ENCODE measurements at places on chromosomes 5 and 9. TPM values are rescaled to one million over a fixed set of nuclear protein-coding genes. Genes with fewer than 3 reads are reported as not detected.
A peak's percentile ranks its signal among the peaks of the same experiment; 100 is the strongest.

NIM1K gene
- 0.79 TPM for total RNA-seq

DNA sequence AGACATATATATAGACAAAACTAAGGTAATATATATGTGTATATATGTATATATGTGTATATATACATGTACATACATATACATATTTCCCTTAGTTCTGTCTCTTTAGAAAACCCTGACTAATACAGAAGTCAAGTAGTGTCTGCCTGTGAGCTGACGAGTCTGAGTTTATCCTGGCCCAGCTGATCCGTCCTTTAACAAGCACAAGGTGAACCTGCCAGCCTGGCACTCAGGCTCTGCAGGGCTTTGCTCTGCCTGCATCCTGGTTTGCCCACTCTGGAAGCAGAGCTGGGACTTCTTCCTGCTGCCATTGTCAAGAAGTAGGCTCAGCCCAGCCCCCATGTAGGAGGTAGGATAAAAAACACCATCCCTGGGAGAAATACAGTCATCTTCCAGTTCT is 388.0 kb downstream of the ICE1 start:
- no peak overlapping the region for H3K27ac ChIP-seq
- H3K4me1 ChIP-seq, result no peaks in the 10 kb centered on the region
- no peak overlapping the region for H3K4me3 ChIP-seq
- no peaks in the 10 kb centered on the region for H3K27me3 ChIP-seq
- H3K36me3 ChIP-seq, result no peaks in the 10 kb centered on the region

DNA sequence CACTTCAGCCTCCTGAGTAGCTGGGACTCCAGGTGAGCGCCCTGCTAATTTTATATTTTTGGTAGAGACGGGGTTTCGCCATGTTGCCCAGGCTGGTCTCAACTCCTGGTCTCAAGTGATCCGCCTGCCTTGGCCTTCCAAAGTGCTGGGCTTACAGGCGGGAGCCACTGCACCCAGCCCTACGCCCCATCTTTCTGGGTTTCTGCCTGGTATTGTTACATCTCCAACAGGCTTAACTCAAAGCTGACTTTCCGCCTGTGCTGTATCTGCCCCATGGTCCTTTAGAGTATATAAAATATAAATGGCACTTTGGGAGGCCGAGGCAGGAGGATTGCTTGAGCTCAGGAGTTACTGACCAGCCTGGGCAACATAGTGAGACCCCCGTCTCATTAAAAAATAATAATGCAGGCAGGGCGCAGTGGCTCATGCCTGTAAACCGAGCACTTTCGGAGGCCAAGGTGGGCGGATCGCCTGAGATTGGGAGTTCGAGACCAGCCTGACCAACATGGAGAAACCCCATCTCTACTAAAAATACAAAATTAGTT is 36.5 kb upstream of the GLDC start:
- no peaks in the 10 kb centered on the region for H3K27me3 ChIP-seq
- no peak for DNase-seq
- peak overlapping the region; percentile 93 for H3K27ac ChIP-seq

DNA sequence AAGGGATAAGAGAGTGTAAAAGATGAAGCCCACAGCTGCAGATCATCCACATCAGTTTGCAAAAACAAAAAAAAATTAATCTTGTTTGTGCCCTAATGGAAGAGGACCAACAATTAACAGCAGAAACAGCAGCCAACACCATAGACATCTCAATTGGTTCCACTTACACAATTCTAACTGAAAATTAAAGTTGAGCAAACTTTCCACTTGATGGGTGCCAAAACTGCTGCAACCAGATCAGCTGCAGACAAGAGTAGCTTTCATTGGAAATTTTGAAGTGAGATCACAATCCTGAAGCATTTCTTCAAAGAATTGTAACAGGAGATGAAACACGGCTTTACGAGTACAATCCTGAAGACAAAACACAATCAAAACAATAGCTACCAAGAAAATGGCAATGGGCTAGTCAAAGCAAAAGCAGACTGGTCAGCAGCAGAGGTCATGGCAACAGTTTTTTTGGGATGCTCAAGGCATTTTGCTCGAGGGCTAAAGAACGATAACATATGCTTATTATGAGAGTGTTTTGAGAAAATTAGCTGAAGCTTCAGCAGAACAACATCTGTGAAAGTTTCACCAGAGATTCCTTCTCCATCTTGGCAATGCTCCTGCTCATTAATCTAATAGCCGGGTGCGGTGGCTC is 4.1 kb upstream of the RBM27 start:
- H3K27ac ChIP-seq, result no peak overlapping the region
- no peak for DNase-seq
- H3K36me3 ChIP-seq, result no peaks in the 10 kb centered on the region
- no peak overlapping the region for H3K4me3 ChIP-seq
- no peaks in the 10 kb centered on the region for H3K27me3 ChIP-seq
- H3K4me1 ChIP-seq, result peaks cover under 1% of the 10 kb centered on the region

MXD3 gene
- total RNA-seq, result 12.5 TPM

C9 gene
- total RNA-seq, result 0.74 TPM

DNA sequence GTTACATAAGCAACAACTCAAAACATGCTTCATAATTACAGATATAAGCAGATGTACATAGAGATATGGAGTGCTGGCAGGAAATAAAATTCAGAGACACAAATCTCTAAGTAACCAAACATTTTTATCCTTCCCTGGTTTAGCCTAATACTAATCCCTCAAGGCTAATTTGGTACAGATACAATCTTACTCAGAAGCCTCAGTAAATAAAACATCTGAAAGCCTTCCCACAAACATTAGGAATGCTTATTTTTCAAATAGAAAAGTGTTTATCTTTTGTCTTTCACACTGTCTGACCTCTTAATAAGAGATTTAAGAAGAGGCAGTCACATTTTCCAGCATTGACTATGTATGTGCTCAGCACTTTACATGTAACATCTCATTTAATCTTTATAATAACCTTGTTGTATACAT is 399.4 kb downstream of the ARRDC3 start:
- no peaks in the 10 kb centered on the region for H3K27me3 ChIP-seq
- H3K36me3 ChIP-seq, result no peaks in the 10 kb centered on the region
- H3K4me1 ChIP-seq, result no peaks in the 10 kb centered on the region
- no peak overlapping the region for H3K4me3 ChIP-seq
- no peak for DNase-seq

CAMK2A gene
- total RNA-seq, result 0.24 TPM

DNA sequence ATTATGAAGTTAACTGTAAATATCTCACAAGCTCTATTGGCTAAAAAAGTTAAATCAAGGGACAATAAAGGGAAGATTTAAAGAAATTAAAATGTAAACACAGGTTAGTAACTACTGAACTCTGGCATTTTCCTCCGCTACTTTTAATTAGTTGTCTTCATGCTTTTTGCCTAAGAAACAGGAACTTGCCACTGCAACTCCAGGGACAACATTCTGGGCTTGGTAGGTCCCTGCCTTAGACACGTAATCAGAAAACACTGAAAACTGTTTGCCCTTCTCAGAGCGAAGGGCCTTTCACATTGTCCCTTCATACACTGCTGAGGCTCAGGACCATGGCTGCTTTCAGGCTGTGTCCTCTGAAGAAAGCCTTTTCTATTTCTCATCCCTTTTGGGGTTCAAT is 118.7 kb downstream of the CCDC192 start:
- H3K36me3 ChIP-seq, result no peaks in the 10 kb centered on the region
- DNase-seq, result no peak
- no peak overlapping the region for H3K27ac ChIP-seq
- no peaks in the 10 kb centered on the region for H3K4me1 ChIP-seq
- no peaks in the 10 kb centered on the region for H3K27me3 ChIP-seq

DNA sequence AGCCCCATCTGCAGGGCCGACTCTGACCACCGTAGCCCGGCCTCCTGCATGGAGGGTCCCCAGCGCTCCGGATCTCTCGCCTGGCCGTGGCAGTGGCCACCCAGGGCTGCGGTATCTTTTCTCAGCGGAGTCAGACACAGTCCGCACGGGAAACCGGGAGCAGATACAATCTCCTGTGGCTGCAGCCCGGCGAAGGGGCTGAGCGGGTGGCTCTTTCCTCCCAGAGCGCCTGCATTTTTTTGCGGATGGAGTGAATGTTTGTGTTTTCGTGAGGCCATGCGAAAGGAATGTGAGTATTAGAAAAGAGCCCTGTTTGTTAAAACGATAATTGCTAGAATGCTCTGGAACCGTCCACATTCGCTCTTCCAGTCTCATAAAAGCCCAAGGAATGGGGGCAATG is 53.4 kb upstream of the PTCH1 start:
- no peak overlapping the region for H3K4me3 ChIP-seq
- no peaks in the 10 kb centered on the region for H3K36me3 ChIP-seq
- no peaks in the 10 kb centered on the region for H3K4me1 ChIP-seq
- no peak overlapping the region for H3K27ac ChIP-seq

PCDHGB7 gene
- total RNA-seq, result 15.3 TPM

DNA sequence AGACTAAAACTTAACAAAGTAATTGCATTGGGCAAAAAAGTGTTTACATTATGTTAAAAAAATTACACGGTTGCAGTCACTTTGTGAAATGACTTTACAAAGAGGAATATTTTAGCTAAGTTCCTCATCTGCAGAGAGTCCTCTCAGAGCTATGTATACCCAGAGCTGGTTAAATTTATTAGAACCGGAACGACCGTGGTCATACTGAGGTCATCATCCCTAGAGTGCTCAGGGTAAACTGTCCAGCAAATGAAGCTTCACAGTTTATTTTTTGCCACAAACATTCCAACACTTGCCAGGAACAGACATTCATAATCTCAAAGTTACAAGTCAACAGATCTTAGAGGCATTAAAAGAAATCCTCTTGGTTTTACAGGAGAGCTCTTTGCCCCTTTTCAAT is 897 bp downstream of the ROPN1L start:
- H3K27me3 ChIP-seq, result no peaks in the 10 kb centered on the region
- no peak overlapping the region for H3K27ac ChIP-seq
- peaks cover 9% of the 10 kb centered on the region for H3K4me1 ChIP-seq
- peak overlapping the region; percentile 61 for H3K4me3 ChIP-seq

DNA sequence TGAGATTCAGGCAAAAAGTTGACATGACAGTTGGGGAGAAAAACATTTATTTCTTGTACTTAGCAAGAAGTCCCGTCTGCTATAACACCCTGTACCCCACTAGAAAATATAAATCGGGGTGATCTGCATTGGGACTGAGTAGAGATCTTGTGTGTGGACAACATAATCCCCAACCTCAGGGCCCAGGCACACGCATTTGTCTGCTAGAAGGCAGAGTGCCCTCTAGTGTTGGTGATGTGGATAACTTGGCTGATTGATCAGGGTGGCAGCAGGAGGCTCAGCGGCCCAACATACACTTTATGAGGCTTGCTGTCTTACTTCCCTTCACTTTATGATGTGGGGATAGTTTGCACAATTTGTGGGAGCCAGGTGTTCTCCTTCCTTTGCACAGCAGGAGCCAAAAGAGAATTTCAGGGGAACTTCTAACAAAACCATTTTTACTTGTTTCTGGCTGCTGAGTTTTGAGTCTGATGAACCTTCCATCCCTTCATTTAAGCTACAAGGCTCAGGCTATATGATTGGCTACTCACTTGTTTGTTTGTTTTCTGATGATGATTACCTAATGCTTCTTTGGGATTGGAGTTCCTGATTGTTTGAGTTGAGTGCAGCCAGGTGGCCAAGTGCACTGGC is 263.2 kb downstream of the DMAC1 start:
- peak; percentile 78 for DNase-seq
- no peaks in the 10 kb centered on the region for H3K4me1 ChIP-seq
- no peaks in the 10 kb centered on the region for H3K27me3 ChIP-seq
- no peak overlapping the region for H3K27ac ChIP-seq
- H3K4me3 ChIP-seq, result no peak overlapping the region

DNA sequence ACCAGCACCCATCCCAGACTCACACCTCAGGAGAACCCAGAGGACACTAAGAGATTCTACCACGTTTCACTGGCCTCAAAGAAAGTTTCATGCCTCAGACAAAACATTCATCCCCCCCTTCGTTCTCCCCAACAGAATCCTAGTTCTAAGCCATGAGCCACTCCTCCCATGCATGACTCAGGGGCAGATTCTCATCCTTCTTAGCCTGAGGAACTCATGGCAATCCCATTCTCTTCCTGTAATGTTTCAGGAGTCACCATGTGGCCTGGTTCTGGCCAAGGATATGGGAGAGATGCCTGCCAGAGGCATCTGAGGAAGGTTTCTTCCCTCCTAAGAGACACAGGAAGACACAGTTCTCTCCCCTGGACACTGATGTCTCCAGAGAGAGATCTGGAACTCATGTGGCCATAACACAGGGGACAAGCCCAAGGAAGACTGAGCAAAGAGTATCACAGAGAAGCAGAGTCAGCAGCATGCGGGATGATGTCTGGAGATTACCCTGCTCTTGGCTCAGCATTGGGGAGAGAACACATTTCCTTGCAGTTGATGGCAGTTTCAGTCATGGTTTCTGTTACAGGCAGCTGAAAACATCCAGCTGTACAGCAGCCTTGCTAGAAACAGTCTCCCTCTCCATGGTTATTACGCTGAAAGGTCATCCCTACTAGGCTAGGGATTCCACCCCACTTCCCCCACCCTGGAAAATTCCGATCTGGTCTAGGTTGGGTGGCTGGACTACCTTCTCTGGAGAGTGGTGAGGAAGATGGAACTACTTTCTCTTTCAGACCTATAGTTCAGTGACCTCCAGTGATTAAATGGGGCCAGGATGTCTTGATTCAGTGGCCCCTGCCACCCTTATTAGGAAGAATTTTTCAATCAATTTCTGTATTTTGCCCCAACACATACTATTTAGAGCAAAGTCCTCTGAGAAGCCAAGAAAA is 115.4 kb downstream of the ZNF608 start:
- no peak overlapping the region for H3K27ac ChIP-seq
- no peaks in the 10 kb centered on the region for H3K4me1 ChIP-seq
- DNase-seq, result no peak
- H3K36me3 ChIP-seq, result no peaks in the 10 kb centered on the region

- no peak overlapping the region for H3K27ac ChIP-seq
- H3K4me3 ChIP-seq, result no peak overlapping the region
- no peaks in the 10 kb centered on the region for H3K4me1 ChIP-seq
- no peaks in the 10 kb centered on the region for H3K36me3 ChIP-seq
- no peak for DNase-seq
- no peaks in the 10 kb centered on the region for H3K27me3 ChIP-seq
Measured at GRCh38 chr5:38381361-38381760, 123.0 kb downstream of the EGFLAM start.

DNA sequence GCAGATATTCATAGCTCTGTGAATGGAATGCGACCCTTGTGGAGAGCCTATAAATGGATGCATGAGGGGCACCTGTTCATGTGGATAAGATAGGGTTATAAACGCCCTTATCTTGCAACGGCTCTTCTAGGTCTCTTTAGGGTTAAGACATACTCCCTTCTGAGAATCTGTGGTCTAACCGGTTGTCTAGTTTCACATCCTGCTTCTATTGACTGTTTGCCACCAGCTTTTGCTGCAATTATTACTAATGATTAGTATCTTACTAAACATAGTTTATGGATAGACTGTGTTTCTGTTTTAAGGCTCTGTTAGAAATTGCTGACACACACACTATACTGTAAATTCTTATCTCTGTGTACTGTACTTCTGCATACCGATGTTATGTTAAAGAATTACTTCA is 198.9 kb upstream of the CYLC2 start:
- no peak overlapping the region for H3K27ac ChIP-seq
- no peak for DNase-seq
- no peak overlapping the region for H3K4me3 ChIP-seq
- H3K4me1 ChIP-seq, result no peaks in the 10 kb centered on the region
- no peaks in the 10 kb centered on the region for H3K27me3 ChIP-seq
- no peaks in the 10 kb centered on the region for H3K36me3 ChIP-seq

C9orf152 gene
- total RNA-seq, result not detected

GRCh38 chr9:111955048-111955447 is 58.4 kb downstream of the UGCG start:
- H3K27me3 ChIP-seq, result no peaks in the 10 kb centered on the region
- no peak overlapping the region for H3K27ac ChIP-seq
- no peaks in the 10 kb centered on the region for H3K36me3 ChIP-seq
- H3K4me1 ChIP-seq, result peaks cover 7% of the 10 kb centered on the region
- DNase-seq, result no peak
- no peak overlapping the region for H3K4me3 ChIP-seq

- H3K27me3 ChIP-seq, result no peaks in the 10 kb centered on the region
- H3K4me3 ChIP-seq, result no peak overlapping the region
- H3K4me1 ChIP-seq, result no peaks in the 10 kb centered on the region
- H3K27ac ChIP-seq, result no peak overlapping the region
Measured at GRCh38 chr5:159975462-159976019, 33.4 kb upstream of the TTC1 start.
